Stimulated activated CD4-positive, alpha-beta T cell treated with anti-CD3 and anti-CD28 coated beads, Interleukin-4, amount 100 ng/mL, for 48 hours (primary cell): ENCODE measurements at places on chromosomes 13 and 19.

- no peak for DNase-seq
Measured at GRCh38 chr13:110232756-110233155, 74.2 kb downstream of the COL4A1 start.

DNA sequence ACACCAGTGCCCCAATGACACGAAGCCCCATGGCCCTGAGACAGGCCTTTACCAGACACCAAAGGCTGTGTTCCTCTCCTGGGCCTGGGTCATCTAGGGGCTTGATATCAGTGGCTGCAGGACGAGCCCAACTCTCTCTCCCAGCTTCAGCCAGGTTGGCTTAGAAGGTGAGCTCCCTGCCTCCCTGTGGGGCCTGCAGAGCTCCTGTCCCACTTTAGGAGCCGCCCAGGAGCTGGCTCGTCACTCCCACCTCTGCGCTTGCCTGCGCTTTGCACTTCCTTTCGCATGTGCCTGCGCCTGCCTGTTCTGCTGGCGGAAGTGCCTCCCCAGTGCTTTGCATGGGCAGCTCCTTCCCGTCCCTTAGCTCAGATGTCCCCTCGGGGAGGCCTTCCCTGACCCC is 4.9 kb downstream of the CALM3 start:
- DNase-seq: no peak

- DNase-seq: no peak
Measured at GRCh38 chr13:24745861-24746617, 17.9 kb upstream of the RNF17 start.

GRCh38 chr19:5718579-5719273 is 1.2 kb downstream of the LONP1 start:
- peak; percentile 67 for DNase-seq

DNA sequence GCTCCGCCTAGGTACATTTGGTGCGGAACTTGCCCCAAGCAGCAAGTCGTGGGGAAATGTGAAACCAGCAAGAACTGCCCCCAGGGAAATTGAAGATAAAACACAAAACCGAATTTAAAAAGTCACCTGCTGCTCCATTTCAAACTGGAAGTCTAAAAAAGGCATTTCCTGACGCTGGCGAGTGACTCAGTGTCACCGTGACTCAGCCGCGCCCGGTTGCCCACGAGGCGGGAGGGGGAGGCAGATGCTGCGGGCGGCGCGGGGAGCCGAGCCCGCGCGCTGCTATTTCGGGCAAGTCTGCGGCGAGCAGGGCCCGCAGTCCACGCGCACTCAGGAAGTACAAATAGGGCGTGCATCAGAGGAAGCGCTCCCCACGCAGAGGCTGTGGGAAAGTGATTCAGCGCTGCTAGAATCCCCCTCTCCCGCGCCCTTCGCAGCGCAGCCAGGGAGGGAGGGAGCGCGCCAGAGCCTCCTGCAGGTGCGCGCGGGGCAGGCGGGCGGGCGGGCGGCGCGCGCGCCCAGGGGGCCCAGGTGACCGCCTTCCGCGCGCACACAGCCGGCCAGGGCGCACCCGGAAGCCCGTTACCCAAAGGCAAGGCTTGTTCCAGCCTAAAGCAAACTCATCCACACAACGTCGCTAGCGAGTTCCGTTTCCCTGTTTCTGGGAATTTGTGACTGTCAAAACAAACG is 168.8 kb downstream of the COL4A1 start:
- DNase-seq: peak; percentile 63

DNA sequence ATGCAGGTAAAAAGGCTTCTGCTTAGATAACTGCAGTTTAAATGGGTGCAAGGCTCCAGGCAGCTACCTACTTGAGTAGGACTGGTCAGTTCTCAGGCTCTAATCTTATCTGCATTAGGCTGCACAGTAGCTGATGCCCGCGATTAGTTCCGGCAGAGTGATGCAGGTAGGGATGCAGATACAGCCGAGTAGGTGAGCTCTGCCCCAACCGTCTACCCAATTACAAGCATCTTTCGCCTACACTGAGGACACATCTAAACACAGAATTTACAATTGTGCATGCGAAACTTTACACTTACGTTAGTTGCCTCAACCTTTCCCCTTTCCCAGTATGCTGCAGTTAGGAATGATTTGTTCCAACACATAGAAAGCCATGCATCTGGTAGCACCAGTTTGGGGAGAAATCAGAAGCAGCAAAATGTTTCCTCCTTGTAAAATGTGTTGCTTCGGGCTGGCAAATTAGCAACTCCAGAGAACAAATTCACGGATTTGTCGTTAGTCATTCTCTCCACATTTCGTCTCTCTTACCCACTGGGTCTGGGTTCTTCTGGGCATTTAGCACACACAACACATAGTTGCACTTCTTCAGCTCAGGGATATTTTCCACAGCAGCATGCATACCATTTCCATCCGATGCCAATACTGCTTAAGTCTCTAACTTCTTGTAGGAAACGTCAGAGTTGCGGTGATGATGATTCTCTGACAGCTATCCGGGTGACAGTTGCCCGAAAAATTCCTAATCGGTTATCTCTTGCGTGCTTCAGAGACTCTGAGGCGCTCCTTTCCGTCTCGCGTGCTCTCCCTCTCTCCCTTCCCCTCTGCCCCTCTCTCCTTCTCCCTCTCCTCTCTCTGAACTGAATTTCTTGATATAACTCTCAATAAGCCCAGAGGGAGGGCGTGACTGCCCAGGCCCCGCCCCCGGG is at the start of gene PCDH9:
Gene PCDH9, minus strand, starts transcription at position 856 of the 923 bp plus-strand sequence. CDS start 1,896 bp downstream, outside the sequence.
- DNase-seq: no peak

GRCh38 chr13:42740753-42741152 is 40.6 kb upstream of the FAM216B start:
- DNase-seq: no peak

- DNase-seq: no peak
Measured at GRCh38 chr13:89959074-89959473, 1388.4 kb upstream of the MIR17HG start.

- DNase-seq: no peak
Measured at GRCh38 chr13:37636701-37637100, 38.1 kb upstream of the POSTN start.

GRCh38 chr19:51356159-51356801 is 9.9 kb downstream of the ETFB start:
- no peak for DNase-seq

GRCh38 chr19:31357315-31357673 is 8.1 kb upstream of the TSHZ3 start:
- DNase-seq: no peak

- peak; percentile 24 for DNase-seq
Measured at GRCh38 chr19:56477429-56478338, 539 bp upstream of the ZNF667 start.

- no peak for DNase-seq
Measured at GRCh38 chr13:106503272-106503671, 32.2 kb downstream of the EFNB2 start.

GRCh38 chr19:16067205-16067938 is 8.9 kb upstream of the TPM4 start:
- no peak for DNase-seq

- no peak for DNase-seq
Measured at GRCh38 chr19:18097993-18098890, 664 bp downstream of the MAST3 start.

GRCh38 chr19:52635786-52636570 is 2.2 kb downstream of the ZNF83 start:
- no peak for DNase-seq

- no peak for DNase-seq
Measured at GRCh38 chr13:28136916-28137315, 1.4 kb upstream of the PAN3 start.

- no peak for DNase-seq
Measured at GRCh38 chr13:41326661-41327060, 15.6 kb downstream of the NAA16 start.

GRCh38 chr19:44957526-44957925 is 2.3 kb downstream of the CLPTM1 start:
- no peak for DNase-seq

GRCh38 chr19:2631213-2631821 is 71.2 kb downstream of the GNG7 start:
- DNase-seq: no peak

- no peak for DNase-seq
Measured at GRCh38 chr19:23771316-23771715, 12.6 kb upstream of the ZNF681 start.

- peak; percentile 21 for DNase-seq
Measured at GRCh38 chr13:26872525-26873385, 112.2 kb upstream of the GPR12 start.

DNA sequence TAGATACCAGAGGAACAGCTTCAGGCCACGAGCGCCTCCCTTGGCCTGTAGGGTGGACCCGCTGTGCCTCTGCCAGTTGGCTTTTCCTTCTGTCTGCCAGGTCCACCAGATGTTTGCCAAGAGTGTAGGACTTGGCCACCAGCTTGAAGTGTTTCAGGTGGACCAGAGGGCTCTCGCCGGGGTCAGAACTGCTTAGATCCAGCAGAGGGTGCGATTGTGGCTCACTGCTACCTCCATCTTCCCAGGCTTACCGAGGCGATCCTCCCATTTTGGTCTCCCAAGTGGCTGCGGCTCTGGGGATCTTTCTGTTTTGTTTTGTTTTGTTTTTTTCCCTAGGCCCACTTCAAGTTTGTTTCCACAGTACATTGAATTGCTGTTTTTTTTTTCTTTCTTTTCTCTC is 23.0 kb upstream of the ZNF730 start:
- DNase-seq: no peak

DNA sequence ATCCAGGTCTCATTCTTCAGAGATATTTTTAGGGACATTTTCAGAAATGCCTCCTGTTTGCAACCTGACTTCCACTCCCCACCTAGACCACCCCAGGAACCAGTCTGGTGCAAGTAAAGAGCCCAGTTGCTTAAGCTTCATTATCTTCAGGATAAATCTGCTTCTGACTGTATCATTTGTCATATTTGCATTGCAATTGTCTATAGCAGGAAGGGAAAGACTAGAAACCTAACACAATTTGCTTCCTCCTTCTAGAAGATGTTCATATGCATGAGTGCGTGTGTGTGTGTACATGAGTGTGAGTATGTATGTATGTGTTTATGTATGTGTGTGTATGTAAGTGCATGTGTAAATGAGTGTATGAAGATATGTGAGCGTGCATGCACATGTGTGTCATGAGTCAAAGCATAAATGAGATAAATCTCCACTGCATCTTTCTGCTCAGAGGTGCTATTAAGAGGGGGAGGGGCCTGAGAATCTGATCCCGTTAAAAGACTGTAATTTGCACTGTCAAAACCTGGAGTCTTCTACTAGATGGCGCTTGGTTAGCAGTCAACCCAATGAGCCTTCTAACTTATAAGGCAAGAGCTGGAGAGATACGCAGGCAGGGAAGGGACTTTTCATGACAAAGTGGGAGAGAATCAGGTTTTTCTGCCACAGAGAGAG is 178.8 kb upstream of the KL start:
- DNase-seq: no peak

DNA sequence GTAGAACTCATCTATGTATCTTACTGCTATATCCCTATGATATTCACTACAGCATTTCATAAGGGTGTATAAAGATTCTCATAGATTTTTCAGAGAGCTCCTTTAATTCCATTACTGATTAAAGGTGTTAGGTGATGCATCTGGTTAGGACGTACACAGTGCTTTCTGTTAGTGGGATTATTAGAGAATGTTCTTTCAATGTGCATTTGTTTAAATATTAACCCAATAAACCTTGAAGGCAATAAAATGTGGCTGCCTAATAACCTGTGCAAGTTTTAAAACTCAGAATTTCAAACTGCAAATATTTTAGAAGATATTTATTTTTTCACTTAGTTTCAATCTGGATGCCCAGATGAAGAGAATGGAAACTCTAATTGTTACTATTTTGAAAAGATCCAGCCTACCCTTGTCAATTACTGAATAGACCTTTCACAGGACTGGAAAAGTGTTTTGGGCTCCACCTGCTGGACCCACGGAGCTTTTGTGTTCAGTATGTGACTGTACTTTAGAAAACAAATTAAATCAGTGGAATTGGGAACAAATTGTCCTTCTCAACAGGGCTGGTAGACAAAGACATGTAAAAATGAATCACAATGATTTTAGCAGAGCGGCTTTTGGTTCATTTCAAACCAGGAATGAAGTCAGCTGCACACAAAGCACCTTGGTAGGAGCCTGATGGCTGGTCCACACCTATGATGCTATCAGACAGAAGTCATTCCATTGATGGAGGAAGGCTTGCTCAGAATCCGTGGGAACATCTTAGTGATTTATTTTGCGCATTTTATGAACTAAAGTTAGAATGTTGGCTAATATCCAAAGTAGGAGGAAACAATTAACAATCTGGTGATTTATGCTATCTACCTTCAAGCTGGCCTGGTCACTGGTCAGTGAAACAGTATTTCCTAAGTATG is 89.4 kb upstream of the RAP2A start:
- peak; percentile 18 for DNase-seq

DNA sequence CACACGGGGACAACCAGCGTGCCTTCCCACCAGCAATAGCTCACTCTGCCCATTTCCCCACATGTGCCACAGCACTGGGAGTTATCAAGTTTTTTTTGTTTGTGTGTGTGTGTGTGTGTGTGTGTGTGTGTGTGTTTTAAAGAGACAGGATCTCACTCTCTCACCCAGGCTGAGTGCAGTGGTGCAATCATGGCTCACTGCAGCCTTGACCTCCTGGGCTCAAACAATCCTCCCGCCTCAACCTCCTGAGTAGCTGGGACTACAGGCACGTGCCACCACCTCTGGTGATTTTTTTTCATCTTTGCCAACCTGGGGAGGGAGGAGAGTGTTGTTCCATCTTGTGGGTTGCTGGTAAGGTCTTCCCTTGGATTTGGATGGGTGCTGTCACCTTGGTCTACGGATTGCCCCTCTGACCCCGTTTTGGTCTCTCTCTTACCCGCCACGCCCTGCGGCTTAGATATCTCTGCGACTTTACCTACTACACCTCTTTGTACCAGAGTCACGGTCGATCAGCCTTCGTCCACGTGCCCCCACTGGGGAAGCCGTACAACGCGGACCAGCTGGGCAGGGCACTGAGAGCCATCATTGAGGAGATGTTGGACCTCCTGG is 22.6 kb downstream of the PGPEP1 start:
- no peak for DNase-seq

DNA sequence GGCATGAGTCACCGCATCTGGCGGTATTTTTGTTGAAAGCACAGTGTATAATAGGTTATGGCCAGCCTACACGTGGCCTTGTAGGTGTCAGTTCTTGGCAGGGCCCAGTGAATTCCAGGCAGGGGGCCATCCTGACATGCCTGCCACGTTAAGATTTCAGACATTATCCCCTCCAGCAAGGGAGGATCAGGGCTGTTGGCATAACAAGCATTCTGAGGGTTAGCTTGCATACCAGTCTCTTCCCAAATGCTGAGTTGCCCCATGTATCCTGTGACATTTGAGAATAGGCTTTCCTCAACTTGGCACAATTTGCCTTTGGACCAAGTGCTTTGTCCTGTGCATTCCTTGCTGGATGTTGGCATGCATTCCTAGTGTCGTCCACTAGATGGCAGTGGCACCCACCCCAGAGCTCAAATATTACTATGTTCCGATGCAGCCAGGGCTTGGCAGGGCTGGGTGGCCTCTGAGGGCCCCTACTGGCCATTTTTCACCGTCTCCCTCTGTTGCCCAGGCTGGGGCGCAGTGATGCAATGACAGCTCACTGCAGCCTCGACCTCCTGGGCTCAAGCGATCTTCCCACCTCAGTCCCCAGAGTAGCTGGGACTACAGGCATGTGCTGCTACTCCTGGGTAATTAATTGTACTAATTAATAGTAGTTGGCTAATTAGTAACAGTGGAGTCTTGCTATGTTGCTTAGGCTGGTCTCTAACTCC is 31.2 kb downstream of the NLRP12 start:
- peak; percentile 69 for DNase-seq
